LoVo (cell line): ENCODE measurements at places on chromosomes 1 and 21.

DNA sequence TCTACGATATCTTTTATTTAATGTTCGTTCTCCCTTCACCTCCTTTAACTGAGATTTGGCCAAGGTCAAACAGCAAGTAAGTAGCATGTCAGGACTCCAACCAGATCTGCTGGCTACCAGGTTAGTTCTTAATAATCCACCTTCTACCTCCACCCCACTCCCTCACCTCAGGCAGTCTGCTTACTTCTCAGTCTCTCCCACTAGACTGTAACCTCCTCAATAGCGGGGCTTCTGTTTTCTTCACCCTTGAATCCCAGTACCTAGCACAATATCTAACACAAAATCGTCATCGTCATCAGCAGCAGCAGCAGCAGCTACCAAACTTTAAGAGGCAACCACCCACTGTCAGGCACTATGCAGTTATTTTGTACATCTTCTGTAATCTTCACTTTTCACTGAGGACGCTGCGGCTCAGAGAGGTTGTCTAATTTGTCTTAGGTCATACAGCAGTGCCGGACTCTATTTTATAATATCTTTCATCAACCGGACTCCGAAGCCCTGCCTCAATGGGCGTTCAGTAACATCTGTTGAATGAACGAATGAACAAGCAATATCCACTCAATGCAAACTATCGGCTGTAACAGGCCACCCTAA, 859 bp upstream of the MAGI3 start:
- DNase-seq, result no peak

- DNase-seq, result no peak
Measured at GRCh38 chr1:40027647-40028046, 12.9 kb upstream of the CAP1 start.

DNA sequence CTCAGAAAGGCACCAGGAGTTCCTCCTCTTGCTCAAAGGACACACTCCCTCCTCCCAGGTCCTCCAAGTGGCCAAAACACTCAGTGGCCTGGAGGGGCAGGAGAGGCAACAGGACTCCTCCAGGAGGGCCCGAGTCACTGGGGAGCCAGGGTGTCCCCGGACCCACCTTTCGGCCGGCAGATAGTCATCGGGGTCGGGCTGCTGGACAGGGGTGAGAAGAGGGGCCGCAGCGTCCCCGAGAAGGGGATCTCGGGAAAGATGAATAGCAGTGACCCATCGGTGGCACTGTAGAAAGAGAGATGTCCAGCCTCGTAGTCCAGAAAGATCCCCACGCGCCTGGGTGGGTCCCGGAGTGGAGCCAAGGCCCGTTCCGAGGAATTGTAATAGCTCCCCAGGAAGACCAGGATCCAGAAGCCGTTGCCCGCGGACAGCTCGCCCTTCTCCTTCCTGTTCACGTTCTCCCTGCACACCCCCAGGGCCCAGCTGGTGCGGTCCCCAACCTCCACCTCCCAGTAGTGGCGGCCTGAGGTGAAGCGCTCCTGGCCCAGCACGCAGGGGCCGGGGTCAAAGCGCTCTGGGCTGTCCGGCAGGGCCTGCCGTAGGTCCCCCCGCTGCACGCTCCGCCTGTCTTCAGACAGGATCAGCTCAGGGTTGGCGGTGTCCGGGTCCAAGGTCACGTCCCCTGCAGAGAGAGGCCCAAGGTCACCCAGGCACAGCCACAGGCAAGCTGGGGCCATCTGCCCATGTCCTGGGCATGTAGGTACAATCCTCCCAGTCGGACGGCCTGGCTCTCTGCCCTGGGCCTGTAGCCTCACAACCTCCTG, 11.9 kb downstream of the TRIM11 start:
- no peak for DNase-seq

DNA sequence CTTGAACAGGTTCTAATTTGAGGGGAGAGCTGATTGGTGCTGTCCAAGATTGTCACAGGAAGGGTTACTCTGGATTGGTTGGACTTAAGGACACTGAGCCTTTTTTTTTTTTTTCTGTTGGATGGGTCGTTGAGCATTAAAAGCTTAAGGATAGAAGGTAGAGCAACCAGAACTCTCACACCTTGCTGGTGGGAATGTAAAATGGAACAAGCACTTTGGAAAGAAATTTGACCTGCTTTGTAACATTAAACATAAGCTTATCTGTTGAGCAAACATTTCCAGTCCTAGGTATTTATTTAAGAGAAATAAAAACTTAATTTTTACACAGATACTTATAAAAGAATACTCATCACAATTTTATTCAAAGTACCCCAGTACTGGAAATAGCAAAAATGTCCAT, 29.8 kb upstream of the PLA2G2A start:
- no peak for DNase-seq

DNA sequence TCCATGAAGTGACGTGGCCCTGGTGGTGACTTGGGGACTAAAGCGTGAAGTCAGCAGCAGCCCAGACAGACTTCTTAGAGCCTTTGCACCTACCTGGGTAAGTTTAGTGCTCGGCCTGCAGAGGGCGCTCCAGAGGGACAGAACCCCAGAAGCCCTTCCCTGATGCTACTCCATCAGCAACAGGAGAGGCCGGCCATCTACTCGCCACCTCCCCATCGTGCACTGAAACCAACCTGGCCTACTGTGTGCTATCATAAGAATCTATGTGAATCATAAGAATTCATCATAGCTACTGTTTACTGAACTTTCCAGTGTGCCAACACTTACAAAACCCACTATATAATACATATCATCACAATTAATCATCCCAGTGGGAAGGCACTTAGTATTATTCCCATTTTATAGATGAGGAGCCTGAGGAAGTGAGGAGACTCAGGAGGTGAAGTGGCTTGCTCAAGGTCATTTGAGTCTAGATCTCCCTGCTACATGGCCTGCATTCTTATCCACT, 7.9 kb upstream of the EDN2 start:
- no peak for DNase-seq

- DNase-seq, result peak; percentile 18
Measured at GRCh38 chr1:223670458-223671159, 5.1 kb upstream of the CAPN8 start.

DNA sequence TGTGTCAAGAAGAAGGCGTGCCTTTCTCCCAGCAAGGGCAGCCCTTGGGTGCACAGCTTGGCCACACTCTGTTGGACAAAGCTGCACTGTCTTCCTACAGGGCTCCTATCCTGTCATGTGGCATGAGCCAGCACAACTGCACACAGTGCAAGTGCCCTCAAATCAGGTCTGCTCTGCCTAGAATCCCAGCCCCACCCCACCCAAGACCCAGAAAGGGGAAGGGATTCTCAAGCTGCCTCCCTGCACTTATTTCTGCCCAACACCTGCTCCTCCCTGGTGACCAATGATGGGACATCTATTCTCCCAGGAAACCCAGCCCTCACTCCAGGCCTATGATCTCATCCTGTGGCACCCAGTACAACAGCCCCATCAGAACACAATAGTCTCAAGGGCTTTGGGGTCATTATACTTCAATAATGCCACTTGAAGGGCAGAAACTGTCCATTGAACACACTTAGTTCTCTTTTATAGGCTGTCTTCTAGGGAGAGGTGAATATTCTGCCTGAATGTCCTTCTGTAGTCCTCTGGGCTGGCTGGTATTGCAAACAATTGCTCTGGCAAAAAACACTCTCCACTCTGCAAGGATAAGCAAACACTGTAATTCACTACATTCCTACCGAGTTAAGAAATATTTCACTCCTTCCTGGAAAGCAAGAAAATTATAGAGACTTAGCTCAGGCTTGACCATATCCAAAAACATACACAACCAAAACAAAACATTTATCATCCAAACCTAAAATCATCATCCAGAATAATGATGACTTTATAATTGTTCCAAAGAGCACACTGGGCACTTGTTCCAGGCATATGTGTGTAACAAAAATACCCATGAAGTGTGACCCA, 43.1 kb upstream of the IGSF3 start:
- no peak for DNase-seq

GRCh38 chr1:91036894-91037829, 15.3 kb upstream of the ZNF644 start:
- peak; percentile 81 for DNase-seq

- peak; percentile 59 for DNase-seq
Measured at GRCh38 chr1:199272628-199273086, 633.8 kb downstream of the PTPRC start.

GRCh38 chr1:65141394-65141793, 6.6 kb upstream of the AK4 start:
- DNase-seq, result peak; percentile 50

GRCh38 chr1:1430992-1431844, 4.3 kb upstream of the VWA1 start:
- DNase-seq, result no peak

- DNase-seq, result peak; percentile 73
Measured at GRCh38 chr21:32257962-32258785, 20.7 kb downstream of the MIS18A start.

GRCh38 chr1:236124965-236125364, 17.4 kb upstream of the GPR137B start:
- DNase-seq, result no peak

DNA sequence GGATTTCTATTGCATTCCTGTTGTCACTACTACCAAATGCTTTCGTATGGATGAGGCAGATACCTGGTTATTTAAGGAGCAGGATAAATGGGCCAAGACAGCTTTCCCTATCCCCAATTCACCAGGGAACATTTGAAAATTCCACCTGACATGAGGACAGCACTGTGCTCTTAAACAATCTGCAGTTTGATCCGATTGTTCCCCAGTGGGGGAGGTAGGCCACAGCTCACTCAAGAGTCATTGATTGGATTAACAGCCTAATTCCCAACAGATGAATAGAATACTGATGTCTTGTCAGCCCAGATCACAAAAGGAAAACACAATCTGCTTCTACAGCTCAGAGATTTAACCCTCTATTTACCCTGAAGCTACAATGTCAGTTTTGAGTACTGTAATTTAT, 123.9 kb downstream of the LHX4 start:
- no peak for DNase-seq

- no peak for DNase-seq
Measured at GRCh38 chr1:198833706-198834503, 195.1 kb downstream of the PTPRC start.

DNA sequence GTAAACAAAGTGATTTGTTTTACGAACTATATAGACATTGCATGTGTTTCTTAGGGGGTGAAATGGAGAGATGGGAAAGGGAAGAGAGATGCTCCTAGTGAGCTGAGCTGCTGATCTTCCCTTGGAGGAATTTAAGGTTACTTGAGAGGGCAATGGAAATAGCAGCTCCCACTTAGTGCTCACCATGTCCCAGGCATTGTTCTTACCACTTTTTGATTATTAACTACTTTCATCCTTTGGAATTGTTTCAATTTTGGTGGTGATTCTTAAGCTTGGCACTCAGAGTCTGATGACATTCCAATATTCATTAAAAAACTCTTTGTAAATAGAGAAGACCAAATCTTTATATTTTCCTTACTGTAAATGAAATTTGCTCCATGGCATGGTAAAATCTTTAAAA, 124.9 kb downstream of the ITSN1 start:
- DNase-seq, result no peak

GRCh38 chr1:53319296-53320101, 8.4 kb downstream of the LRP8 start:
- no peak for DNase-seq

GRCh38 chr21:46662765-46663500, 27.5 kb downstream of the PRMT2 start:
- no peak for DNase-seq

- no peak for DNase-seq
Measured at GRCh38 chr1:9904596-9904995, 5.5 kb downstream of the CTNNBIP1 start.

DNA sequence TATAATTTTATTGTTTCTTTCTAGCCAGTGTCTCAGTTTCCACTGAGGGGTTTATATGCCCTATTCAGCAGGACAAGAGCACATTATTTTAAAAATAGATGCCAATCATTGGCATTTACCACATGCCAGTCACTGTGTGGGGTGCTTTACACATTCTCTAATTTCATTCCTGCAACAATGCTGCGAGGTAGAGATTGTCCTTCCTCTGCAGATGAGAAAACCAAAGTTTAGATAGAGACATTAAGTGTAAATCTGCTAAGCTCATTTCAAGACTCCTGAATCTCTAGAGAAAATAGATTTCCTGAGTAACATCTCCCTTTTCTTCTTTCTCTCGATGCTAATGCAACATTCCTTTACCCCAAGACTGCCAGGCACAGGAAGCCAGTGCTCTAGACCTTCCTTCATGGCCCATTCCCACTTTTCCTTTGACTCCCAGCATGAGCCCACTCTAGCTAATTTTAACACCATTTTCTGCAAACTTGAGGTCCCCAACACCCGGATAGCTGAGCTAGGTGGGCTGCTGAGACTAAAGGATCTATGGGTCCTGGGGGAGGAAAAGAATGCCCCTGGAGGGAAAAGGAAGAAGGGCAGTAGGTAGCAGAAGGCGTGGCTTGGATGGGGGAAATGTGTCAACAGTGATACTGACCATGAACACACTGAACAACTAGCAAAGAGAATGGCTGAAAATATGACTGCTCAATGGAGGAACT, 50.0 kb downstream of the SH3GLB1 start:
- DNase-seq, result no peak

GRCh38 chr21:36722370-36723368, 23.8 kb downstream of the SIM2 start:
- DNase-seq, result no peak

DNA sequence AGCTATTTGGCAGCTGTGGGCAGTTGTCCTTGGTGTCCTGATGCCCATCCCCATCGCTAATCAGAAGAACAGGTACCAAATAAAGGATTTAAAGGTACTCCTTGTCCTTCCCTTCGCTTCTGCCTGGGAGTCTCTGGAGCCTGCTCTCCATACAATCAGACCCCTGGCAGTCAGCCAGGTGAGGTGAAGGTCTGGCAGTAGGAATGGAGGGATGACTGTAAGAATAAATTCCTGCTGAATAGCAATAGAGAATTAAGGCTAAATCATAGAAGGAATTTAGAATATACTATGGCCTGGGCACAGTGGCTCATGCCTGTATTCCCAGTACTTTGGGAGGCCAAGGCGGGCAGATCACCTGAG, 9.2 kb downstream of the THBS3 start:
- DNase-seq, result no peak

- no peak for DNase-seq
Measured at GRCh38 chr1:53137729-53138128, 4.7 kb downstream of the SLC1A7 start.

DNA sequence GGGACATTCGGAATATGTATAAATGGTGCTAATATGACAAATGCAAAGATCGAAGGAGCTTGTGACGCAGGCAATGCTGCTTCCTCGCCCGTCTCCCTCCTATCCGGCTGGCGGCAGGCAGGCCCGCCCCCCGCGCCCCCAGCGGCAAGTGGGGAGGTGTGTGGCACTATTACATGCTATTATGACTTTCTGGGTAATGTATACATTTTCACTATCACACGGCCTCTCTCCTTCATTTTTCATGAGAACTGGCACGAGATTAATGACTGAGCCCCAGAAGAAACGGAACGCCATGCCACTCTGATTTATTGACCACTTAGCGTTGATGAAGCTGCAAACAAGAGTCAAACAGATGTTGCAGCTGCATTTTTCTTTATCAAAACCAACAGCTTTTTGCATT, 138.9 kb upstream of the VAMP3 start:
- no peak for DNase-seq
